ENCODE measurements at places on chromosomes 5 and 9.

DNA sequence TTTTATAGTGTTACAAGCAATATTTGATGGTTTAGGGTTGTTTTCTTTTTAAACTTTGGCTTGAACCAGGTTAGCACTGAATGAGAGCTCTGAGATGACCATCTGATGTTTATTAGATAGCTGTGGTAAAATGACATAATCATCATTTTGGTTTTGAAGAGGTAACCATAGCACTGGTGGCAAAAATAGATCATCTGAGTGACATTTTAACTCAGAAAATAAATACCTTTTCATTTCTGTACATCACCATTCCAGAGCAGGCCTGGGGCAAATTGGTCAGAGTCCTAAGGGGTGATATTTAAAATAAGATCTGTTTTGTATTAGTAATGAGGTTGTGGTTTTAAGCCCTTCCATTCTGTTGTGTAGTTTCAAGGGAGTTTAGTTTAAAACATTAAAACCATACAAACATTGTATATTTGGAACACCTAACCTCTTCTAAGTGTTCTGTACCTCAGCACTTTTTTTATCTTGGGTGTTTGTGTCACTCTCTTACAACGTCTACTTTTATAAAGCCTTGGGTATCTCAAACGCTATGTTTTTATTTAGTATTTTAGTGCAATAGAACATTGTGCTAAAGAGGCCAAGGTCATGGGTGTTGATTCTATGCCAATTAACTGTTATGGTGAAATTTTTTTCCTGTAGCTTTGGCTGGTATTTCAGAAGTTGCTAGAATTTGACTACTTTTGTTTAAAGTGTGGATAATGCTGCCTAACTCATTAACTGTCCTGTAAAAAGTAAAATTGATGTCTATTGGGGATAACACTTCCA, 166.1 kb downstream of the CD180 start:
- no peak for DNase-seq

DNA sequence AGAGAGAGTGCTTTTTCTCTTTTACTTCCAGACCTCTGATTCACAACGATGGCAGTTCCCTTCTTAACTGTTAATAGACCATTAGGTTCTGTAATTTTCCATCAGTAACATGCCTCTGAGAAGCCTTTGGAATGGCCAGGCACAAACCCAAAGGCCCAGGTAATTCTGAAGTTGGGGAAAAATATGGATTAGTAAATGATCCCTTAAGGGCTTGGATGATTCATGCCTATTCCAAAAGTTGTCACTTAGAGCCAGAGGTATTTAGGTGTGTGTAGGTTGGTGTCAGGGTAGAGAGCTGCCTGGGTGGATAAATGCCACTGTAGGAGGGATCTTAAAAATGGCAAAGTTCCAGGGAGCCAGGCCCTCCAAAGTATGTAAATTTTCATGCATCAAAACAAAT, 228.8 kb downstream of the PLK2 start:
- no peak for DNase-seq

- no peak for DNase-seq
Measured at GRCh38 chr5:150075233-150075632, 11.1 kb downstream of the CSF1R start.

GRCh38 chr9:696332-697323, 144.9 kb upstream of the DMRT1 start:
- no peak for DNase-seq

DNA sequence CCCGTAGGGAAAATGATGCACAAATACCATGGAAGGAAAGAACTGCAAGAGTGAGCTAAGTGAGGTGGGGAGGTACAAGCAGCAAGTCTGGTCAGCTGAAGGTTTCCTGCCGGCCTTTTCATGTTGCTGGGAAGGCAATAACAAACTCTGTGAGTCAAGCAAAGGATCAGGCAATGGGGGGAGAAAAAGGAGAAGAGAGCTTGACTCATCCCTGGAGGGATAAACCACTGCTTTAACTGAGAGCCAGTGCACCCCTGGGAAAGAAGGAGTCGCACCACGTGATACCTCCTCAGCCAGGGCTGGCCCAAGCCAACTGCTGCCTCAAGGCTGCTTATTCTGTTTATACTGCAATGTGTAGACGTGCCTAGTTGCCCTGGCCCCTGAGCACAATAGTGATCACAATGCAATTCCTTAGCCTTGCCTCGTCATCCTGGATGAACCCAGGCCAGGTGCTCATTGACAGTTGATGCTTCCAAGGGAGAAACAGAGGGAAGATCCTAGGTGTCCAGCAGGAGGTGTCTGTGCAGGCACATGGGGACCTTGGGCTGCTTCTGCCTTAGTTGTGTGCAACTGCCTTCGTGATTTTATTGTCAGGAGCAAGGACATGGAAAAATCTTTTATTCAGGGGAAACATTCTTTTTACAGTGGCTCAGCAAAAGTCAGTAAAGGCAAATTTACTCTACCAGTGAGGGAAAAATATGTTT, 203.0 kb upstream of the TUT7 start:
- no peak for DNase-seq

DNA sequence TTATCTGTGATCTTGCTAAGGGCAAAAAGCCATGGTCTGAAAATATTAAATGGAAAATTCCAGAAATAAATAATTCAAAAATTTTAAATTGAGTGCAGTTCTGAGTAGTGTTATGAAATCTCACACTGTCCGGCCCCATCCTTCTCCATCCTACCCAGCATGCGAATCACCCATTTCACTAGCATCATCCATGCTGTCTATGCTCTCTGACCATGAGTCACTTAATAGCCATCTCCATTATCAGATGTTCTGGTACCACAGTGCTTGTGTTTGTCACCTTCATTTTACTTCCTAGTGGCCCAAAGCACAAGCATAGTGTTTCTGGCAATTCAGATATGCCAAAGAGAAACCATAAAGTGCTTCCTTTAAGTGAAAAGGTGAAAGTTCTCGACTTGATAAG, 63.3 kb upstream of the SMC5 start:
- DNase-seq: no peak

- DNase-seq: no peak
Measured at GRCh38 chr5:13992795-13993194, 48.3 kb upstream of the DNAH5 start.

DNA sequence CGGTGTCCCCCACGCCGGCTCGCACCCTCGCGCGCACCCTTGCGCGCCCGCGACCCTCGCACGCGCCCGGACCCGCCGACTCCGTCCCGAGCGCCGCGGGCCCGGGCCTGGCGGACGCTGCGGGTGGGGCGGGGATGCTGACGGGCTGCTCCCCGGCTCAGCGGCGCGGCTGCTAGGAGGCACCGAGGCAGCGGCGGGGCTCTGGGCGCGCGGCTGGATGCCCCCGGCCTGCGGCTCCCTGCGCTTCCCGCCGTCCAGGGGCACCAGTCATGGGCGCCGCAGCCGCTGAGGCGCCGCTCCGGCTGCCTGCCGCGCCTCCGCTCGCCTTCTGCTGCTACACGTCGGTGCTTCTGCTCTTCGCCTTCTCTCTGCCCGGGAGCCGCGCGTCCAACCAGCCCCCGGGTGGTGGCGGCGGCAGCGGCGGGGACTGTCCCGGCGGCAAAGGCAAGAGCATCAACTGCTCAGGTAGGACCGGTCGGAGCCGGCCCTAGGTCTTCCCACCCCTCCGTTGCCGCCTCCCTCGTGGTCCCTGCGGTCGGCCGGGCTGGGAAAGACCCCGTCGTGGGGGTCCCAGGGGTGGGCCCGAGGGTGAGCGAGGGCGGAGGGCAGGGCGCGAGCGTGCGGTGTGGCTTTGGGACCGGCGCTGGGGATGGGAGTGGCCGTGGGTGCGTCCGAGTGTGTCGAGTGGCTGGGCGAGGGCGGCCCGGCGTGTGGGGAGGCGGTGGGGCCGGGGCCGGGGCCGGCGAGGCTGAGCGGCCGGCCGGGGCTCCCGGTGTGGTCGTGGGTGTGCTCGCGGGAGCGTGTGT, 530 bp downstream of the TMEFF1 start:
- peak; percentile 29 for DNase-seq

DNA sequence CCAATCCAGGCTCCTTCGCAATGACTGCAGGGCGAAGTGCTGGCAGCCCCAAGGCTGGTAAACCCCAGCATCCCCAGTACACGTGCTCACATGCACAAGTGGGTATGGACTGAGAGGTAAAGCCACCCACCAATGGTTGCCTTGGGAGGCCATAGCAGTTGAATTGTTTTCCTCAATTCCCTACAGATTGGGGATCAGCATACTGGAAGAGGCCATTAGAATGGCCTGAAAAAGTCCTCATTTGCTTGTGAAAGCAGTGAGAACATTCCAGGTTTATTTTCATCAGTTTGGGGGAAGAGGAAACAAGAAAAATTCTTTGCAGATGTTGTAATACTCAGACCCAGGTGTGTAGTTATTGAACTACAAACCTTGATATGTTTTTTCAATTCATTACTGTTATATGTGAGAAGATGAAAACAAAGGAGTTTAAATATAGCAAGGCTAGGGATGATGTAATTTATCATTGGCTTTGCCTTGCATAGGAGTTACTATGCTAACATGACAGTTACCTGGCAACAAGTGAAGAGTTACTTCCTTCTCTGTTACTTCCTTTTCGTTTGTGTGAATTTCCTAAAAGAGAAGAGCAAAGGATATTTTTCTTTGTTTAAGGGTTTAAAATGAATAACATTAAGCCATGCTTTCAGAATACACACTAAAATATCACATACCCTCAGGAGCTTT, 36.4 kb downstream of the MTMR12 start:
- no peak for DNase-seq

DNA sequence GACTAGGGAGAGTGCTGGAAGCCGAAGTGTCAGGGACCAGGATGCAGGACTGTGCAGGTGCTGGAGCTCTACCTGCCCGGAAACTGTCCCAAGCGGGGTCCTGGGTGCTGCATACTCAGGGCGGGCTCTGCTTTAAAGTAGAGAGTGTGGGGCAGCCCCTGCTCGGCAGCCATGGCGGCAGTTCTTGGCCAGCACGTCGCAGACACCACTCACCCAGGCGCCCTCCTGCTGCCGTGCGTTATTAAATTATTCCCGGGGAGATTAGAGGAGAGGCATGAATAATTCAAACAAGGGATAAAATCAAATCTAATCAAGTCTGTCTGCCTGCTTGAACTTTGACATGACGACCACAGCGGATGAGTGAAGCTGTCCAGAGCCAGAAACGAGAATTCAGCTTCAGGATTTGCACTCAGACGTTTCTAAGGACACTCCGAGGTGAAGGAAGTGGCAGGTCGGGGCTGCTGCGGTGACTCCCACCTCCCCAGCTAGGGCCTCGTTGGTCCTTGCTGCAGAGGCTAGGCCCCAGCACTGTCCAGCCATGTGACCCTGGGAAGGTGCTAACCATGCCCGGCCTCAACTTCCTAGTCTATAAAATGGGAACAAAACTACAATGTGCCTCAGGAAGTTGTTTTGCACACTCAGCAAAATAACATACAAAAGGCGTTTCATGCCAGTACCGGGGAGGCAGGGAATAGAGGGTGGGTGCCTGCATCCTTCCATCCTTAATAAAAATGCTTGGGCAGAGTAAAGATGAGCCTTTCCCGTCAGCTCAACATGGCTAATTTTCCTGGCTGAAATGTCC, 91.3 kb upstream of the ADAMTS2 start:
- no peak for DNase-seq

- no peak for DNase-seq
Measured at GRCh38 chr5:110852053-110852452, 113.2 kb downstream of the SLC25A46 start.

GRCh38 chr5:73392775-73393174, 55.8 kb downstream of the FOXD1 start:
- DNase-seq: no peak

- no peak for DNase-seq
Measured at GRCh38 chr5:179275381-179275878, 69.8 kb downstream of the ADAMTS2 start.

DNA sequence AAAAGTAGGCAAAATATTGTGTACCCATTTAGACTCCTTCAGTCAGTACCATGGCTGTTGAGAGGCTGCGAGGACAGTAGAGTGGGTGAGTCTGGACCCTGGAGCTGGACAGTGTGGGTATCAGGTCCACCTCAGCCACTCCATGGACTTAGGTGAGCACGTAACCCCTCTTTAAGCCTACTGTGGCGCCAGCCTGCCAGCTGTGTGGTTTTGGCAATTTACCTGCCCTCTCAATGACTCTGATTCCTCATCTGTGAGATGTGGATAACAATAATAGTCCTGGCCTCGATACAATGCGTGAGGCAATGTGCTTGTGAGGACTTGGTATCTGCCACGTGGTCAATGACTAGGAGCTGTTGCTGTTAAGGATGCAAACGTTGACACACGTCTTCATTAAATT, 17.9 kb downstream of the SLC1A3 start:
- DNase-seq: no peak

GRCh38 chr9:77954666-77955015, 77.0 kb downstream of the GNAQ start:
- no peak for DNase-seq

- DNase-seq: no peak
Measured at GRCh38 chr5:158855510-158855909, 244.2 kb downstream of the EBF1 start.

GRCh38 chr9:91023741-91024140, 222.1 kb downstream of the SYK start:
- DNase-seq: no peak

DNA sequence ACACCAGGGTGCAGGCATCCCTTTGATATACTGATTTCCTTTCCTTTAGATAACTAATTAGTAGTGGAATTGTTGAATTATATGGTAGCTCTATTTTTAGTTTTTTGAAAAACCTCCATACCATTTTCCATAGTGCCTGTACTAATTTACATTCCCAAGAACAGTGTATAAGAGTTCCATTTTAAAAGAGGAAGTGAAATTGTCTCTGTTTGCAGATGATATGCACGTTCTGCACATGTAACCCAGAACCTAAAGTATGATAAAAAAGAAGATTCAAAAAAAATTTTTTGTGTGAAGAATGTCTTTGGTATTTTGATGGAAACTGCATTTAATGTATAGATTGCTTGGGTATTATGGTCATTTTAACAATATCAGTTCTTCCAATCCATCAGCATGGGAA, 424.0 kb upstream of the CCNH start:
- no peak for DNase-seq

GRCh38 chr9:76984486-76984885, 35.0 kb upstream of the FOXB2 start:
- DNase-seq: no peak

DNA sequence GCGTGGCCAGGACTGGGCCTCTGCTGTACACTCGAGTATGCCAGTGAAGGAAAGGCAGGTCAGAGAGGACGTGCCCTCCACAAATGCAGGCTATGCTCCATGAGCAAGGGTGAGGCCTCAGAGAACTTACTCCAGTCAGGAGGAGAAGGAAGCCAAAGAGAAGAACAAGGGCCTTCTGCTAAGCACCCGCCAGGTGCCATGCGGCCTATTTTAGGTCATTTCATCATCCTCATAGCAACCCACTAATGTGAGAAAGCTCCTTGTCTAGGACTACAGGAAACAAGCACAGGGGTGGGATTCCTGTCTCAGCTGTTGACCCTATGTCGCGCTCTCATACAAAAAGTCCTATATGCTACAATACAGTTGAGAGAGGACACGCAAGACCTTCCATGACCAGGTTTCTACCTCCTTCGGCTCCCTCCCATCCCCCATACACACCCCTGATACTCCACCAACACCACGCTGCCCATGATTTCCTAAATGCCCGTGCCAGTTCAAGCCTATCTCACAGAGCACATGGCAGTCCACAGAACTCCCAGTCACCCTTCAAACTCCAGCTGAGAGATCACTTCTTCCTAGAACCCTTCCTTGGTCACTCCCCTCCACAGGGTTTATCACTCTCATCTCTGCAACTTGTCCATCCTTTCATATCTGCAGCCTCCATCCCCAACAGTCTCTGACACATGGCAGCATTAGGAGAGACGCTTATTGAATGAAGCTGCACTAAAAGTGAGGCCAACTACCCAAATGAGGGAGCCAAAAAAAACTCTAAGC, 26.8 kb downstream of the PSMB7 start:
- DNase-seq: no peak

All from stimulated activated CD4-positive, alpha-beta T cell treated with anti-CD3 and anti-CD28 coated beads, Interleukin-4, amount 100 ng/mL, for 1 hour (primary cell).